ENCODE measurements at places on chromosomes 4 and X.

GRCh38 chr4:152591396-152591795 is 55.5 kb upstream of the FBXW7 start:
- peak; percentile 86 for DNase-seq

DNA sequence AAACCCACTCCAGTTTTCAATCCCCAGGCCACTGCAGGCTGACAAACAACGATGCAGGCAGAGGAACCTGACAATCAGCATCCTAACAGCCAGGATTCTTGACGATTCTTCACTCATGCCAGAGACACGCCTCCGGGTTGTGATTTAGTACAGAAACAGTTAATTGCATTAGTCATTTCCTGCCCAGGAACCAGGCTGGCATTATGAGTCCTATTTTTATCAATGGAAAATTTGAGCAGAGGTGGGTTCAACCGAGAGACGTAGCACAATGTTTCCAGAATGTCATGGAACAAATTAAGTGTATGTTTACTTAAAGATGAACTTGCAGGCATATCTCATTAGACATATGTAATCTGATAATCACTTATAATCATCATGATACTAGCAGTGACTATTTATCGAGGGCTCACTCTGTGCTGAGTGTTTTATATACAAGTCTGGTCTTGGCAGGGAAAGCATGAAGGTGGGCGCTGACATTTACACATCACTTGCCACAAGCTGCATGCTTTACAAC is 159.7 kb downstream of the NSUN7 start:
- DNase-seq = no peak

GRCh38 chr4:176492646-176493302 is 173.0 kb downstream of the SPCS3 start:
- no peak for DNase-seq

DNA sequence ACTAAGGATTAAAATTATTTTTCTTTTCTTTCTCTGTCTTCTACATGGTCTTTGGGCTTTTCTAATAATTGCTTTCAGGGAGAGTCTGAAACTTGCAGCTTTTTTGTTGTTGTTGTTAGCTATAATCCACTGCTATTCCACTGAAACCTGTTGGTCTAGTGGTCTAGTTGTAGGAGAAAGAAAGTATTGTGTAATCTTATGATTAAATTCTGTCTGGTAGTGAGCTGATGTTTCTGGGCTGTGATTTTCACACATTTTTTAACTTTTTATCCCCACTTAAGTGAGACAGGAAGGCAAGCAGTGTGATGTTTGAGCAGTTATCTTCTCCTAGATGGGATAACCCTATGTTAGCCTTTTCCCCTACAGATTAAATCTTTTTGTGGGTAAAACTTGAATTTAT is 825.2 kb downstream of the PCDH7 start:
- DNase-seq = no peak

- no peak for DNase-seq
These were observed 21.3 kb downstream of the RPGR start for GRCh38 chrX:38305971-38306370.

- no peak for DNase-seq
These were observed 715.2 kb downstream of the TRIML1 start for GRCh38 chr4:188854436-188854835.

- DNase-seq = no peak
These were observed 7.8 kb downstream of the DIAPH2 start for GRCh38 chrX:96692454-96692853.

GRCh38 chr4:68183417-68183816 is 53.7 kb upstream of the TMPRSS11F start:
- DNase-seq = no peak

All from posterior cingulate gyrus (tissue), 11 donors.